Activated CD4-positive, alpha-beta T cell treated with anti-CD3 and anti-CD28 coated beads for 24 hours (primary cell): ENCODE measurements at places on chromosomes 7 and 10.

DNA sequence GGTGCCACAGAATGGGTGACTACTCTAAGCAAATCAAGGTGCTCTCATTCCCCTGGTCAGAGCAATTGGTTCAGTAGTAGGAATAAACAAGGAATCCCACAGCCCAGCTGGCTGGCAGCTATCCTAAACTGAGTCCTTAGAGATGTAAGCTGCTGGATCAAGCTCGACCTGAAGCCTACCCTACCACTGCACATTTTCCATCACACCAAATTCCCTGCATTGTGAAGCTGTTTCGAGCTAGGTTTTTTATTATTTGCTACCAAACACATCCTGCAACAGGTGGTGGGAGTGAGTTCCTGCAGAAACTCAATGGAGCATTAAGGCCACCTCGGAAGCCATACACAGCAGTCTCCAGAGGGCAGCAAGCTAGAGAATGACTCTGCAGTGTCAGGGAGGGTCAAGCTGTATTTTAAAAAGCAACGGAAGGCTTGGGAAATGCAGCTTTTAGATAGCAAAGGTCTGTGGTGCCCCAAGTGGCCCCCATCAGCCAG is 33.7 kb upstream of the TNRC18 start:
- no peak for DNase-seq

- DNase-seq = no peak
These were observed 163.6 kb upstream of the PTN start for GRCh38 chr7:137507096-137507495.

DNA sequence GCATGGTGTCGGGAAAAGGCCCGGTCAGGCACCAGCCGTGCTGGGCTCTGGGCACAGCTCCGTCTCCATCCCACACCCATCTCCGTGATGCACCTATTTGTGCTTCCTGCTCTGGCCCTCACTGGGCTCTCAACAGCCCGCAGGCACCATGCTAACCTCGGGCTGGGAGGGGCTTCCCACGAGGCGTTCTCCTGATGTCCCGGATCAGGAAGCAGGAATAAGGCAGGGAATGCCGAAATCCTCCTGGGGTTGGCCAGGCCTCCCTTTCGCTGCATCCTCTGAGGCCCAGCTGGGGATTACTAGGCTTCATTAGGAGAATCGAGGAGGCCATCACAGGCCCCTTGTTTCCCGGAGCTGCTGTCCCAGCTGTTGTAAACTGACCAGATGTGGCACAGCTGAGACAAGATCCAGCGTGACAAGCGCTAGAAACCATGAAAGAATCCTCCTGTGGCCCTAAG is 72.0 kb downstream of the FAM53B start:
- DNase-seq = no peak

GRCh38 chr7:4556868-4557793 is 125.0 kb upstream of the FOXK1 start:
- no peak for DNase-seq
